Ascending aorta (tissue), 2 donors: ENCODE measurements at places on chromosomes 2 and 18.

DNA sequence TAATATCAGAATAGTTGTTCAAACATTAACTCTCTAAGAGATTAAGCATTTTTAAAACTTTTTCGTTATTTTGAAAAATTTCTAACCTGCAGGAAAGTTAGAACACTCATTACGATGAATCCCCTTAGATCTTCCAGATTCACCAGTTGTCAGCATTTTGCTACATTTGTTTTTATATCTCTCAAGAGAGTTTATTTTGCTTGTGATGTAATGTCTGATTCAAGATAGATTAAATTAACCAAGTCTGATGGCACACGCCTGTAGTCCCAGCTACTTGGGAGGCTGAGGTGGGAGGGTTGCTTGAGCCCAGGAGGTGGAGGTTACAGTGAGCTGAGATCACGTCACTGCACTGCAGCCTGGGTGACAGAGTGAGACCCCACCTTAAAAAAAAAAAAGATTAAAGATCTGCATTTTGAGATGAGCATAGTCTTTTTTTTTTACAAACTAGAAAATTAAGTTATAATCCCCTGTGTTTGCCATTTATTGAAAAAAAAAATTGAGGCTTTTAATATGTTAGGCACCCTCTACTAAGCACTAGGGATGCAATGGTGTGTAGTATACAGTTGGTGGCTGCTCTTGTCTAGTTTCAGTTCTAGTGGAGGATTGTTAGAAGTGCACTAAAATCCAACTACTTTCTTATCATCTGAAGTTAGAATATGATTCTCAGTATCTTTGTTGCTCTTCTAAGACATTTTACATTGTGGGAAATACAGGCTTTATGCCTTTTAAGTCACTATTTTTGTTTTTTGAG, 20.9 kb downstream of the RAB10 start:
- no peak for DNase-seq

DNA sequence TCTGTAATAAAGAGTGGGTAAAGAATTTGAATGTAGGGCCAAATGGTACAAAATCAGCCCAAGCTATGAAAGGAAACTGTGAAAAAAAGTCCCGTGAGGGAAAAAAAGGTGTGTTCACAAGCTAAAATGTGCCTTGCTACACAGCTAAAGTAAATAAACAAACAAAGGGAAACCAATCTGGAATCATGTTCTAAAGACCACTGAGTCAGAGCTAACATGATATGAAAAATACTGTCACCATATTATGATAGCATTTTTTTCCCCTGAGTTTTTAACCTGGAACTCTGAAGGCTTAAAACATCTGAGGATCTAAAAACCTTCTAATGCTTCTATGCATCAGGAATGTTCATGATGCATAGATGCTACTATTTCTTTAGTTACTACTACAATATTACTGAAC, 58.8 kb downstream of the SCN1A start:
- DNase-seq = no peak

- no peak for DNase-seq
Measured at GRCh38 chr18:23553887-23554286, 32.4 kb downstream of the NPC1 start.

DNA sequence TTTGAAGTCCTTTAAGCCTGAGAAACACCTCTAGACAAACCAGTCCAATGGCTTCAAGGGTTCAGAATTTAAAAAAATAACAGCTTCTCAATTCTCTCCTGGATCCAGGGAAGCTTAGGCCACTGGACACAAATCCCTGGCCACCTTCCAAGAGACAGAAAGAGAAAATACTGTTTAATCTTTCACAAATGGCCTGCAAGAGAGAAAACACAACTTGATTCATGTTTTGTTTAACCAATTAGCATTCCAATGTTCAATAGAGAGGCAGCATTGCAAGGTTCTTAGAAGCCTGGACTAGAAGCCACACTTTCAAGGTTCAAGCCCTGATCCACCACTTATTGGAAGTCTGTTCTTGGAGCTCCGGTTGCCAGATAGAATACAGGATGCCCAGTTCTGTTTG, 109.0 kb upstream of the PARD3B start:
- no peak for DNase-seq

GRCh38 chr2:101802329-101802728, 104.8 kb downstream of the MAP4K4 start:
- DNase-seq = no peak

- DNase-seq = no peak
Measured at GRCh38 chr2:62140426-62141141, 55.3 kb upstream of the B3GNT2 start.

DNA sequence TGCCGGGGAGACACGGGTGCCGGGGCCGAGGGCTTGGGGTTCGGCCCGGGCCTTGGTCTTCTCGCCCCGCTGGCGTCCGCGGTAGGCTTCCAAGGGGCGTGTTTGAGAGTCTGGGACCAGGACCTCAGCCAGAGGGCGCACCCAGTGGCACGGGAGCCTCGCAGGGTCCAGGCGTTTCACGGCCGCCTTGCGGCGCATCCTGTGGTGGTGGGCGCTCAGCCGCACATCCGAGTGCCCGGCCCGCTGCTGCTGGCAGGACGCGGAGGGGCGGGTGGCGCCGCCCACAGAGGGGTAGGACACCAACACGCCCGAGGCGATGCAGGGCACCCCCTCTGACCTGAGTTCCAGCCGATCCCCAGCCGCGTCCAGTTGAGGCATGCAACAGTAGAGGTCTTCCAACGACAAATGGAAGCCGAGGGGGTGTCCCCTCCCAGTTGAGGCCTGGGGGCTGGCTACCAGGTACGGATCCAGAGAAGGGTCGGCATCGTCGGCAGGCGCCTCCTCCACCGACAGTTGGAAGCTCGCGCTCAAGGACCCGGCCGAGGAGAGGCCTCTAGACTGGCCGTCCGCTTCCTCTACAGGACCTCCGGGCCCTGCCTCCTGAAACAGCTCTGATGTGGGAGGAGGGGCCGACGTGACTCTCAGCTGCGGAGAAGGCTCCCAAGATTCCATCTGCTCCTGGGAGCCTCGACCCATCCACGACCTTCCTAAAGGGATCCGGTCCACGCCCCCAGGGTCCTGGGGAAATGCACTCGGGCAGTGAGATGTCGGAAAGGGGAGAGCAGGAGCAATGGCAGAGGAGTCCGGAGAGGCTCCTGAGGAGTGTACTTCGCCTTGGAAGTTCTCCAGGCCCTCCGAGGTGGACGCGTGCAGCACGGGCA, 6.3 kb downstream of the C2orf81 start:
- peak; percentile 80 for DNase-seq

GRCh38 chr2:203498161-203498560, 36.9 kb downstream of the RAPH1 start:
- DNase-seq = no peak
